Sigmoid colon (tissue), 7 donors: ENCODE measurements at places on chromosomes 3 and 15. TPM values are rescaled to one million over a fixed set of nuclear protein-coding genes. Genes with fewer than 3 reads are reported as not detected.

DNA sequence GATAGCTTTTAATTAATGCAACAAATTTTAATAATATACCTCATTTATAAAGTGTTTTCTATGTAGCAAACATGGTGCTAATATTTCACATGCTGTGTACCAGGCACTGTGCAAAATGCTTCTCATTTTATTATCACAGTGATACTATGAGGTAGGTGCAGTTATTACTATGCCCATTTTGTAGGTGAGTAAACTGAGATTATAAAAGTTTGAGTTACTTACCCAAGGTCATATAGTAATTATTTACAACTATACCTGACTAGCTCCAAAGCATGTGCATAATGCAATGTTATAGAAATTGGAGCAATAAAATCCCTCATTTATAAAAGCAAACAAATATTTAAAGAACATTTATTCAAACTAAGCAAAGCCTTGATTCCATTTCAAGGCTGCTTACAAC lies 54.5 kb upstream of the DCBLD2 start:
- DNase-seq = no peak

- no peak for DNase-seq
Measured at GRCh38 chr15:95763426-95763825, 567.1 kb upstream of the NR2F2 start.

GRCh38 chr3:33076952-33077351 lies 20.0 kb downstream of the GLB1 start:
- DNase-seq = no peak

DNA sequence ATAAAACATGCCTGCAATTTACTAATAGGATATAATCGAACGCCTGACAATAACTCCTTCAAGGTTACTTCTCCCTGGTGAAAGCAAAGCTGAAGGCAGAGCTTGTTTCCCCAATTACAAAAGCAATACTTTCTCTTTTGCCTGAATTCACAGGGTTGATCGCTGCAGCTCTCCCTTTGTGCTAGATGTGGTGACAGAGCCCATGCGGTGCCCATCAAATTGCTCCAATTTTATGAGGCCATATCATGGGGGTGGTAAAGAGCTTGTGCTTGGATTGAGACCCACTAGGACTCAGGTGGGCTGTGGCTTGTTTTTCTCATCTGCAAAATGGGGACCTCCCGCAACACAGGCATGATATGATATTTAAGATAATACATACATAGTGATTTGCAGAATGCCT lies 143.4 kb downstream of the GREM1 start:
- DNase-seq = no peak

The EFCC1 gene
- 5.4 TPM for total RNA-seq
